ENCODE measurements at places on chromosomes 6 and 20.

DNA sequence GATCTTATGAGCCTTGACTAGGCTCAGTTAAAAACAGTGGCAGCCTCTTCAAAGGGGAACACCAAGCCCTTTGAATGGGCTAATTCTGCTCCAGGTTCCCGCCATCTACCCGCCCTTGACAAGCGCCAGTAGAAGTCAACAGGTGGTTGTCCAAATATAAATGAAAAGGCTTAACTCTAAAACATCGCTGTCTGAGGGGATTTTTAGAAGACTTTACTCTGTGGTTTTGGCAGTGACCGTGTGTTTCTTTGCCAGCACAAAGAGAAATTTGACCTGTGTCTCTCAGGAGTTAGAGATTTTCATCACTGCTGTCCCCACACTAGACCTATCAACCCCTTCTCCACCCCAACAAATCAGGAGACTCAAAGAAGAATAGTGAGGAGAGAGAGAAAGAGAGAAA is 19.8 kb upstream of the SIM1 start:
- no peak for DNase-seq

DNA sequence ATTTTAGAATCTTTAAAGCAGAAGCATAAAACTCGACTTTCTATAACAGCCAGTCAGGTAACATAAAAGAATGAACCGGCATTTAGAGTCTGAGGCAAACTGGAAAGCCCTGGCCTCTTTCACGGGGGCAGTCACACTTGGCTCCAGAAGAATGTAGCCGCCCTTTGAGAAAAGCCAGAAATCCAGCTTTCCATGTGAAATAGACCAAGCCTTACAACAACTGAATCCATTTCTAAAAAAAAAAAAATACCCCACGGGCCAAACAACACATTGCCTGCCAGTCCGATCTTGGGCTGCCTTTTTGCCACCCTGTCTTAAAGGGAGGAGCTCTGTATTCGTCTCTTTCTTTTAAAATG is 252.9 kb upstream of the TAB2 start:
- DNase-seq, result no peak

- DNase-seq, result no peak
Measured at GRCh38 chr6:79441192-79441591, 96.0 kb downstream of the LCA5 start.

GRCh38 chr6:34021554-34022190 is 124.2 kb downstream of the GRM4 start:
- DNase-seq, result no peak

DNA sequence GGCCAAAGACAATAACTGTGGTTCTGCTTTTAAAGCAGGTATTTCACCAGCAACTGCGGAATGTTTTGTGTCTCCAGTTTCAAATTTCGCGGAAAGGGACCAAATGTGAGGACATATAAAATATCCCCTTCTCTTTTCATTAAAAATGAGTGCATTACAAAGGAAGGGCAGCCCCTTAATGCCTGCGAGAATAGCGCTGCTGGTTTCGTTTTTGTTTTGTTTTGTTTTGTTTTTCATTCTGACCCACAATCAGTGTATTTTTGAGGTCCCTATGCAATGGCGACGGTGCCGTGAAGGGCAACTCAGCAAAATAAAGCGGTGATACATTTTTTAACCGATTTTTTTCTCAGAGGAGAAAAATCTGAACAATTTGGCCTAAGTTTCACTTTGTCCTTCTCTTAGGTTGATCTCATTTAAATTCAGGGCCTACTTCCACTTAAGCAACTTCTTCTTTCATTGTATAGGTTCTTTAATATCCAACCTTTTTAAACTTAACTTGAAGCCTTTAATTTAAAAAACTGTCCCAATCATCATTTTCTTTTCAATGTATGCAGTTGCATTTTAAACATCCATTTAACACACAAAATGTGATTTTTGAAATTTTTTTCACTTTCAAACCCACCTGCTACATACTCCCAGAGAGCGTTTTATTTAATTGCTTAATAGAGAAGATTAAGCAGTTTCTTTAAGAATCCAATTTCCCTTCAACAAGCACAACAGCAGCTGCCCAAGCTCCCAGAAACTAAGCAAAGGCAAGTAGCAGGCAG is 2.9 kb upstream of the HIVEP2 start:
- DNase-seq, result no peak

GRCh38 chr6:48417927-48418326 is 306.9 kb upstream of the PTCHD4 start:
- DNase-seq, result no peak

GRCh38 chr6:128389820-128390534 is 130.4 kb downstream of the PTPRK start:
- no peak for DNase-seq
